ENCODE measurements at places on chromosomes 6 and 20. TPM values are rescaled to one million over a fixed set of nuclear protein-coding genes. Genes with fewer than 3 reads are reported as not detected.

The HLA-DOB gene
- total RNA-seq: not detected

The PDE10A gene
- total RNA-seq: 12.2 TPM

The LRFN2 gene
- total RNA-seq: not detected

The XKR7 gene
- total RNA-seq: not detected

The AVP gene
- 0.38 TPM for total RNA-seq

The ADGRF5 gene
- 42.1 TPM for total RNA-seq

The ACOT8 gene
- 32.1 TPM for total RNA-seq

The SASH1 gene
- 22.5 TPM for total RNA-seq

The ADAM33 gene
- 10.8 TPM for total RNA-seq

The GRM1 gene
- 6.7 TPM for total RNA-seq

The ERVFRD-1 gene
- total RNA-seq: not detected

The MRAP2 gene
- 0.16 TPM for total RNA-seq

The HSPA12B gene
- total RNA-seq: 12.5 TPM
